ENCODE measurements at places on chromosomes 2 and 18.

DNA sequence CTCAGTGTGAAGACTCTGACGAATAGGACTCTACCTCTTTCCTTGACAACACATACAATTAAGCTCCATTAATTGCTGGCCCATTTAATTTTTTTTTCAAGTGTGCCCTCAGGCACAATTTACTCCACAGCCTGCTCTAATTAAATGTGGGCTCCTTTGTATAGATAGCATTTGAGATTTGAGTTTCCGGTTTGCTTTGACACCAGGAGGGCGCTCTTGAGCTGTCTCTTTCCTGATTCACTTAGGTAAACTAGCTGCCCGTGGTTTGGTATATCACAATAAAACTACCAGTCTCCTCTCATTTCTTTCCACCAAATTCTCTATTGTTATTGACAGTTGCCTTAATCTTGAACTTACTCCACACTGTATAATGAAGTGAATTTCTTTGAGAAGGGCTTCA, 666.0 kb downstream of the DSC3 start:
- no peak overlapping the region for H3K4me3 ChIP-seq
- H3K27ac ChIP-seq = no peak overlapping the region
- no peak for DNase-seq
- H3K4me1 ChIP-seq = no peaks in the 10 kb centered on the region
- H3K27me3 ChIP-seq = no peaks in the 10 kb centered on the region

DNA sequence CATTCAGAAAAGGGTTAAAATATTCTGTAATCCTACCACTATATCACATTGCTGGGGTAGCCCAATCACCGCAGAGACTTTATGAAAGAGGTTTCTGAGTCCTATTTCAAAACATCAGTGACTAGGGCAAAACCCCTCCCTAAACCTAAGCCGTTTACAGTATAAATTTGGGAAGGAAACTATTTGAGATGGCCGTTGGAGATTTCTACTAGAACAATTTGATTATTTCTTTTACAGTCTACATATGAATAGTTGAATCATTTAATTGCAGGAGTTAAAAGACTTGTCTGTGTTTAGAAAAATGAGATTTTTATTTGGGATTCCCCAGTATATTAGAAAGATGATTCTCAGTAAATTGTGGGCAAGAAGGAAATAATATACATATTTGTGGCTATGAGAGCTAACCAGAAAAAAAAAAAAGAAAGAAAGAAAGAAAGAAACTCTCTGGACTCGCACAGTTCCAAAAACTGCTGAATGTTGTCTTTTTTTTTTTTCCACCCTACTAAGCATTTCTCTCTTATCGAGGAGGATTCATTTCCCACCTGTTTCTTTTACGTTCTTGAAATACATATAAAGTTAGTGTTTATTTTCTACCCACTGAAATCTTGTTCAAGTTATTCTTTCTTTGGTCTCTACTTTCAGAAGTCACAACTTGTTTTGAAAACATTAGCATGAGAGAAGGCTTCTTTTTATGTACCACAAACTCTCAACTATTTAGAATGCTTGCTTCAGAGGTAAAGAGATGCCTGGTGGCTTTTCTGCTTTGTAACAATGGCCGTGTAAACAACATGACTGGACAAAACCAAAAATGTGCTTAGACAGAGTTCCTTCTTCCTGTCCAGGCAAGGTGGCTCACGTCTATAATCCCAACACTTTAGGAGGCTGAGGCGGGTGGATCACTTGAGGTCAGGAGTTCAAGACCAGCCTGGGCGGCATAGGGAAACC, 65.9 kb downstream of the BCL2 start:
- H3K4me1 ChIP-seq = peaks cover 90% of the 10 kb centered on the region
- peaks cover 90% of the 10 kb centered on the region for H3K36me3 ChIP-seq
- no peaks in the 10 kb centered on the region for H3K27me3 ChIP-seq

- H3K4me1 ChIP-seq = peaks cover 19% of the 10 kb centered on the region
- DNase-seq = no peak
- H3K36me3 ChIP-seq = no peaks in the 10 kb centered on the region
- no peaks in the 10 kb centered on the region for H3K27me3 ChIP-seq
- no peak overlapping the region for H3K4me3 ChIP-seq
Observed at GRCh38 chr18:75656035-75656434, 228.5 kb upstream of the SMIM21 start.

GRCh38 chr2:48227617-48228344, 302.2 kb upstream of the STON1 start:
- no peak overlapping the region for H3K27ac ChIP-seq
- no peaks in the 10 kb centered on the region for H3K36me3 ChIP-seq
- H3K4me1 ChIP-seq = peaks cover 2% of the 10 kb centered on the region
- H3K27me3 ChIP-seq = no peaks in the 10 kb centered on the region

DNA sequence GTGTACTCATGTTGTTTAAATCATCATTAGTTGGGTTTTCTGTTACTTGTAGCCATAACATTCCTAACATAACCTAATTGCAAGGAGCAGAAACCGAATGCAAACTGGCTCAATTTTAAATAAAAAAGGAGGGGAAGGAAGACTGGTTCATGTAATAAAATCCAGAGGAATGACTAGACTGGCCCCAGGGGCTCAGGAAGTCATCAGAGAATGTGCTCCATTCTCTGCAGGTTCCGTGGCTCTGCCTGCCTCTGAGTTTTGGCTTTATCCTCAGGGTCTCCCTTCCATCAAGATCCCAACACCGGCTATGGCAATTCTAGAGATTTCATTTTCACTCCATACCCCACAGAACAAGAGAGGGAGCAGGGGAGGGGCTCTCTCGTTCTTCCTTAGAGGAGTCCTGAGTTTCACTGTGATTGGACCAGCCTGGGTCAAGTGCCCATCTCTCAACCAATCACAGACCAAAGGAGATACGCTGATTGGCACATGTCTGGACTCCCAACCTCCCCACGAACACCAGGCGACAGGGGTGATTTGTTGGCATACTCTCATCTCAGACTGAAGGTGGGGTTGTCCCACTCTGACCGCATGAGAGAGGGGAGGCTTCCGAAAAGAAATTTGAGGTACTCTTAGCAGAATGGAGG, 64.8 kb downstream of the NPPC start:
- no peaks in the 10 kb centered on the region for H3K4me1 ChIP-seq
- no peak for DNase-seq
- peaks cover 2% of the 10 kb centered on the region for H3K27me3 ChIP-seq
- H3K27ac ChIP-seq = no peak overlapping the region

- H3K27me3 ChIP-seq = no peaks in the 10 kb centered on the region
- no peak overlapping the region for H3K4me3 ChIP-seq
- no peak overlapping the region for H3K27ac ChIP-seq
- no peaks in the 10 kb centered on the region for H3K4me1 ChIP-seq
- H3K36me3 ChIP-seq = no peaks in the 10 kb centered on the region
Observed at GRCh38 chr18:35653392-35654135, 72.0 kb downstream of the GALNT1 start.

DNA sequence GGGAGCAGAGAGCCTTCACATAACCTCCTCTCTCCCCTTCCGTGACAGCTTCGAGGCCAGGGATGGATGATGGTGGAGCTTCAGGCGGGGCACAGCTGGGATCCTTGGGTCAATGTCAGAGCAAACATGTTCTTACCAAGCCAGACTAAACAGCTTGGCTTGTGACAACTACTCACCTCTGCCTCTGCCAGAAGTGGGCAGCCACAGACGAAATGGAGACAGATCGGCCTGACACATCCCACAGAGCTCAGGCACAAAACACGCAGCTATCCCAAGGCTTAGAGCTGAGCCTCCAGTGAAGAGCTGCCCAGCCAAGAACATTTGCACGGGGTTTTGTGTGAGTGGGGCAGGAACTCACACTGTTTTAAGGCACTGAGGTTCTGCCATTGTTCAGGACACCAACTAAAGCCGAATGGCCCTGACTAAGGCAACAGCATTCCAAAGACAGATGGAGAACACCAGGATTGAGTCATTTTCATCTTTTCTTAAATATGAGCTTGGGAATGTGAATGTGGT, 12.8 kb downstream of the PXDN start:
- no peak overlapping the region for H3K4me3 ChIP-seq
- H3K27ac ChIP-seq = no peak overlapping the region

GRCh38 chr2:7896940-7897487, 784.8 kb upstream of the ID2 start:
- H3K27ac ChIP-seq = no peak overlapping the region
- no peak overlapping the region for H3K4me3 ChIP-seq
- peaks cover 3% of the 10 kb centered on the region for H3K27me3 ChIP-seq
- peaks cover 25% of the 10 kb centered on the region for H3K4me1 ChIP-seq
- peaks cover 4% of the 10 kb centered on the region for H3K36me3 ChIP-seq

DNA sequence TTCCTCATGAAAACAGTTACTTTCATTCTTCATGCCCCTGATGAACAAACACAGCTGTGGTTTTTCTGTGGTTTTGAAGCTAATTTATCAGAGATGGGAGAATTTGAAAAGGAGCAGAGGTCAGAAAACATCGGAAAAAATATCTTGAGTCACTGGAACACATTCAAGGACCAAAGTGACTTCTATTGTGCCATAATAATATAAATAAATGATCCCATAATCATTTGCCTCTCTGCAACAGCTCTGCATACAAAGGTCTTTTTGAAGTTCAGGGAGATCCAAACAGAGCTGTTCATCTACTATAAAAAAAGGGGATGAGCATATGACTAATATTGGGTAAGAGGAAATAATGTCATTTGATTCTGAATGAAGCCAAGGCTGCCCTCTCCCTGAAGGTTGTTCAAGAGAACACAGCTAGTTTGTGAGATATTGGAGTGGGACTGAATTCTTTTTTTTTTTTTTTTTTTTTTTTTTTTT, 201.3 kb upstream of the GALNT5 start:
- no peaks in the 10 kb centered on the region for H3K27me3 ChIP-seq
- no peak overlapping the region for H3K4me3 ChIP-seq
- no peak overlapping the region for H3K27ac ChIP-seq

GRCh38 chr2:194672994-194673393, 984.0 kb upstream of the SLC39A10 start:
- no peak overlapping the region for H3K27ac ChIP-seq
- H3K4me1 ChIP-seq = no peaks in the 10 kb centered on the region
- no peak overlapping the region for H3K4me3 ChIP-seq
- DNase-seq = no peak
- H3K36me3 ChIP-seq = no peaks in the 10 kb centered on the region

GRCh38 chr2:88932686-88933085, 241.2 kb downstream of the RPIA start:
- no peaks in the 10 kb centered on the region for H3K4me1 ChIP-seq
- DNase-seq = no peak
- no peak overlapping the region for H3K27ac ChIP-seq

GRCh38 chr18:35376742-35377695, at the start of gene ZNF396:
ZNF396 (minus strand) TSS chr18:35377337; CDS start chr18:35374292, 3,045 bp downstream.
- peak; percentile 73 for DNase-seq
- peak within 1 kb of the TSS; percentile 30 for H3K27ac ChIP-seq
- no peaks in the 10 kb centered on the region for H3K36me3 ChIP-seq
- H3K4me1 ChIP-seq = peaks cover 18% of the 10 kb centered on the region
- peaks cover 17% of the 10 kb centered on the region for H3K27me3 ChIP-seq

- no peak overlapping the region for H3K27ac ChIP-seq
- H3K4me1 ChIP-seq = no peaks in the 10 kb centered on the region
- H3K4me3 ChIP-seq = no peak overlapping the region
- H3K36me3 ChIP-seq = no peaks in the 10 kb centered on the region
- DNase-seq = no peak
- no peaks in the 10 kb centered on the region for H3K27me3 ChIP-seq
Observed at GRCh38 chr2:1833046-1833445, 88.7 kb upstream of the PXDN start.

- no peak overlapping the region for H3K4me3 ChIP-seq
- H3K4me1 ChIP-seq = no peaks in the 10 kb centered on the region
- no peak for DNase-seq
- no peaks in the 10 kb centered on the region for H3K27me3 ChIP-seq
- no peaks in the 10 kb centered on the region for H3K36me3 ChIP-seq
Observed at GRCh38 chr18:42606886-42607495, 508.5 kb downstream of the RIT2 start.

DNA sequence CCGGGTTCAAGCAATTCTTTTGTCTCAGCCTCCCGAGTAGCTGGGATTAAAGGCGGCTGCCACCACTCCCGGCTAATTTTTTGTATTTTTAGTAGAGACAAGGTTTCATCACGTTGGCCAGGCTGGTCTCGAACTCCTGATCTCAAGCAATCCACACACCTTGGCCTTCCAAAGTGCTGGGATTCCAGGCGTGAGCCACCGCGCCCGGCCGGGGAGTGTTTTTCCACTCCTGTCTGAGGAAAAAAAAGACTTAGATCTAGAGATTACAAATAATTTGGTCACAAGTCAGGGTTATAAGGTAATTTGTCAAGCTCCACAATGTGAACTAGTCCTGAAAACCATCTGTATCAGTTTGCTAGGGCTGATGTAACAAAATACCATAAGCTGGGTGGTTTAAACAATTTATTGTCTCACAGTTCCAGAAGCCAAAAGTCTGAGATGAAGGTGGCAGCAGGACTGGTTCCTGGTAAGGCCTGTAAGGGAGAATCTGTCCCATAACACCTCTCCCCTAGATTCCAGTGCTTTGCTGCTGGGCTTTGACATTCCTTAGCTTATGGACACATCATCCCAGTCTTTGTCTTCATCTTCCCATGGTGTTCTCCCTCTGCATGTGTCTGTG, 40.7 kb upstream of the SP3 start:
- no peak for DNase-seq
- no peaks in the 10 kb centered on the region for H3K4me1 ChIP-seq
- H3K4me3 ChIP-seq = no peak overlapping the region
- peaks cover 12% of the 10 kb centered on the region for H3K27me3 ChIP-seq

GRCh38 chr2:133146893-133147292, 421.4 kb downstream of the NCKAP5 start:
- no peaks in the 10 kb centered on the region for H3K36me3 ChIP-seq
- H3K4me3 ChIP-seq = no peak overlapping the region
- no peak for DNase-seq
- H3K27me3 ChIP-seq = no peaks in the 10 kb centered on the region
- no peak overlapping the region for H3K27ac ChIP-seq

DNA sequence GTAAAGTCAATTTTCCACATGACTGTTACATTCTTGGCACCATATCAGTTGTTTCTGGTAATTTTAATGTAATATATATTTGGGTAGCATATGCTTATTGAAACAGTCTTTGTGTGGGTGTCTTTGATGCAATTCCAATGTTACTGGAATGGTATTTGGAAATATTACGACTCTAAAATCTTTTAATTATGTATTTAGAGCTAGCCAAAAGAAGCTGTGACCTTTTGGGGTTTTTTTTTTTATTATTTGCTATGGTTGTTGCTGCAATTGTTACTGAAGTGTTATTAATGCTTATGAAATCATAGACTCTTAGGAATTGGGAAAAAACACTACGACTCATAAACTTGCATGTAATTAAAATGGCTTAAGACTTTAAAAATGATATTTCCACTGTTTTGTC, 95.9 kb downstream of the AOX1 start:
- peaks cover 15% of the 10 kb centered on the region for H3K27me3 ChIP-seq
- H3K36me3 ChIP-seq = no peaks in the 10 kb centered on the region
- no peak overlapping the region for H3K4me3 ChIP-seq
- no peak overlapping the region for H3K27ac ChIP-seq
- peaks cover 2% of the 10 kb centered on the region for H3K4me1 ChIP-seq

GRCh38 chr2:225479386-225479785, 79.9 kb downstream of the NYAP2 start:
- H3K27me3 ChIP-seq = peaks cover 7% of the 10 kb centered on the region
- no peak for DNase-seq
- H3K4me3 ChIP-seq = no peak overlapping the region
- H3K27ac ChIP-seq = no peak overlapping the region
- no peaks in the 10 kb centered on the region for H3K4me1 ChIP-seq
- no peaks in the 10 kb centered on the region for H3K36me3 ChIP-seq

GRCh38 chr2:207176247-207176646, 10.5 kb upstream of the KLF7 start:
- H3K4me1 ChIP-seq = no peaks in the 10 kb centered on the region
- DNase-seq = no peak
- no peak overlapping the region for H3K4me3 ChIP-seq
- peaks cover 2% of the 10 kb centered on the region for H3K36me3 ChIP-seq
- peaks cover 9% of the 10 kb centered on the region for H3K27me3 ChIP-seq
- H3K27ac ChIP-seq = no peak overlapping the region

Data from activated CD8-positive, alpha-beta T cell treated with anti-CD3 and anti-CD28 coated beads, Interleukin-2, amount 10 ng/mL, durations not matched to agents 7 days and 5 days (primary cell).